ENCODE measurements at places on chromosomes 7 and 10. TPM values are rescaled to one million over a fixed set of nuclear protein-coding genes. Genes with fewer than 3 reads are reported as not detected.

GRCh38 chr7:7751243-7752092, 33.1 kb upstream of the RPA3 start:
- no peak overlapping the region for H3K4me3 ChIP-seq
- no peak overlapping the region for H3K27ac ChIP-seq
- peaks cover 17% of the 10 kb centered on the region for H3K4me1 ChIP-seq

ASZ1 gene
- not detected for polyA plus RNA-seq

- H3K4me1 ChIP-seq: peaks cover 44% of the 10 kb centered on the region
- no peak for DNase-seq
- H3K36me3 ChIP-seq: no peaks in the 10 kb centered on the region
Observed at GRCh38 chr7:47552621-47553020, 29.3 kb downstream of the TNS3 start.

GRCh38 chr7:139328375-139328774, 12.8 kb upstream of the FMC1 start:
- H3K27me3 ChIP-seq: no peaks in the 10 kb centered on the region
- DNase-seq: no peak
- no peaks in the 10 kb centered on the region for H3K36me3 ChIP-seq
- peak overlapping the region; percentile 36 for H3K27ac ChIP-seq
- H3K4me3 ChIP-seq: peak overlapping the region; percentile 22

DNA sequence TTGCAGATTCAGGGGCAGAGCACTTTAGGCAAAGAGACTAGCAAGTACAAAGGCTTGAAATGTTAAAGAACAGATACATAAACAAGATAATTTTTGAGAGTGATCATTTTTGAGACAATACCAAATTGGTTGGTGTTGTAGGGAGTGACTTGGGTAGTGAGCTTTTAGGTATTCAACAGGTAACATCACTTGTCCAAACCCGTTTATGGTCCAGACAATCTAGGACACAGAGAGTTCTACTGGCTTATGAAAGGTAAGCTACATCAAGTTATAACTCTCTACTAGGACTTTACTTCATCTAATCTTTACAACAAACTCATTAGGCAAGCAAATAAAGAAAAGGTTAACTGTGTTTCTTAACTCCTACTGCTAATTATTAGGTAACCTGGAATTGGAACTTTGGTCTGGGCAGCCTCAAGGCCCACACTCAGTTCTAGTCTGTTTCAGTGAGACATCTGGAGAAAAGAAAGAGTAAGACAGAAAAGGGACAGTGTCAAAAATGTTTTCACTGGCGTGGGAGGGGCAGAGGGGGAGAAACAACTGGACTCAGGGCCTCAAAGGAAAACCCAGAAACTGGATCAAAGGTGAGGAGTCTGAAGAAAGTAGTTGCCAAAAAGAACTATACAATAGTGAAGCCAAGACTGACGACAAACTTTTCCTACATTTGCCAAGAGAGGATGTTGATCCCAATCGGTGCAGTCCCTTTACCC, 39.2 kb downstream of the GNAT3 start:
- H3K4me1 ChIP-seq: no peaks in the 10 kb centered on the region
- no peaks in the 10 kb centered on the region for H3K36me3 ChIP-seq
- H3K27me3 ChIP-seq: no peaks in the 10 kb centered on the region
- no peak for DNase-seq
- no peak overlapping the region for H3K27ac ChIP-seq
- no peak overlapping the region for H3K4me3 ChIP-seq

CALML5 gene
- not detected for polyA plus RNA-seq

NKX1-2 gene
- not detected for polyA plus RNA-seq

GRCh38 chr7:44565097-44565794, 8.5 kb downstream of the DDX56 start:
- H3K27me3 ChIP-seq: no peaks in the 10 kb centered on the region
- DNase-seq: peak; percentile 42
- peaks cover 12% of the 10 kb centered on the region for H3K4me1 ChIP-seq
- H3K4me3 ChIP-seq: no peak overlapping the region
- H3K27ac ChIP-seq: no peak overlapping the region

DNA sequence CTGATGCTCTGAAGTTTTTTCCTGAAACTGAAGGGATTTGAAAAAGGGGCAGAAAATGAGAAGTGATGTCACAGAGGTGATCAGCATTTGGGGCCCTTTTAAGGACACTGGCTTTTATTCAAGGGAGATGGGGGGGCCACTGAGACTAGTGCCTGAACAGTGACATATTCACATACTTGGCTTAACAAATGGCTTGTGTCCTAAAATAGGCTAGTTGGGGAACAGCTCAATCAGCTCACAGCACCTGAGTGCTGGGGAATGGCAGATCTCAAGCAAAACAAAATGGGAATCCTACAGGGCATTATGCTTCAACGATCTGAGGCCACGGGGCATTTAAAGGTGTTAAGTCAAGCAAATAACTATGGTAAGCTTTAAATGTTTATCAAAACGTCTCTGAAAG, 90.1 kb downstream of the UBE2H start:
- H3K4me1 ChIP-seq: peaks cover 48% of the 10 kb centered on the region
- H3K27me3 ChIP-seq: no peaks in the 10 kb centered on the region
- no peak for DNase-seq
- H3K27ac ChIP-seq: peak overlapping the region; percentile 67
- H3K36me3 ChIP-seq: no peaks in the 10 kb centered on the region

GRCh38 chr10:35270100-35270499, 66.2 kb upstream of the CCNY start:
- peaks cover 8% of the 10 kb centered on the region for H3K27me3 ChIP-seq
- peaks cover 7% of the 10 kb centered on the region for H3K4me1 ChIP-seq
- H3K36me3 ChIP-seq: no peaks in the 10 kb centered on the region
